ENCODE measurements at places on chromosomes 16 and 17. TPM values are rescaled to one million over a fixed set of nuclear protein-coding genes. Genes with fewer than 3 reads are reported as not detected.

DNA sequence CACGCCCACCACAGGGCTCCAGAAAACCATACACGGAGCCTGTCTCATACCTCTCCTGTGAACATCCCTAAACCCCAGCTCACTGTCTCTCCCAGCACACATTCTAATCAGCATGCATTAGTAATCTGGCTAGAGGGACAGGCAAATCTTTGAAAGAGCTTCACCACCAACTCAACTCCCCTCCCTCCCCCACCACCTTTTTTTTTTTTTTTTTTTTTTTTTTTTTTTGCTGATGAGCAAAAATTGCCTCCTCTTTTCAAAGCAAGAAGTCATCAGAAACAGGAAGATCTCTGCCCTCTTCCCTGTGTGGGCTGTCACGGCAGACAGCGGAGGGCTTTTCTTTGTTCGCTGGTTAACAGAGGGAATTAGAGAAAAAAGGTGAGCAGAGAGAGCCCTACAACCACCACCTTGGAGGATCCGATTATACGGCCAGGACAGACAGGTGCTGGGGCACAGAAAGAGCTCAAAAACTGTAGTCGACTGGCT is 19.9 kb downstream of the GAS7 start:
- DNase-seq = no peak

- DNase-seq = no peak
Measured at GRCh38 chr16:75443298-75443697, 10.0 kb upstream of the CFDP1 start.

GRCh38 chr16:47045023-47045422 is 71.5 kb upstream of the DNAJA2 start:
- no peak for DNase-seq

DNA sequence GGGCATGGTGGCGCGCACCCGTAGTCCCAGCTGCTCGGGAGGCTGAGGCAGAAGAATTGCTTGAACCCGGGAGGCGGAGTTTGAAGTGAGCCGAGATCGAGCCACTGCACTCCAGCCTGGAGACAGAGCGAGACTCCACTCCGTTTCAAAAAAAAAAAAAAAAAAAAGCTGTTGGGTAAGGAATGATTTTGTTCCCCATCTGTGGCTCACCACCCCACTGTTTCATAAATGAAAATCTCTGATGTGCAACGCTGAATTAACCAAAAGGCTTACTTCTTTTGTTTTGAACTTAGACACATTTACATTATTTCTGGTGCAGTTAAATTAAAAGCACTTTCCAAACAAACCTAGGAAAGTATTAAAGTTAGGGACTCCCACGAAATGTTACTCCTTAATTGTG is 1.2 kb upstream of the METTL9 start:
- DNase-seq = no peak

DNA sequence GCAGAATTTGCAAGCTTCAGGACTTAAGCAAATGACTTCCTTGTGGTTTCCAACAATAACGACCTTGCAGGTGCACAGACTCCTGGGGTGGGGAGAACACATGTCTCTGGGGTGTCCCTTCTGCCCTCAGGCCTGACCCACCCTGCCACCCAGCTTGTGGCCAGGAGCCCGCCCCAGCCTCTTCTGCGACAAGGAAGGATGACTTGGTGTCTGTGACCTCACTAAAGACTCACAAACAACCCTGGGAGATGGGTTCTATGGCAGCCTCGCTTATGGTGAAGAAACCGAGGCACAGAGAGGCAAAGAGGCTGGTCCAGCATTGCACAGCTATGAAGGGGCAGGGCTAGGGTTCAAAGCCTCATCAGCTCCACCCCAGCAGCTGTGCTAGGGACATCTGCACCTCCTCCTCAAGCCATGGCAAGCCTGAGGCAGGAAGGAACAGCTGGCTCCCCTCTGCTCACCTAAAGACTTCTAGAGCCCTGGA is 2.6 kb downstream of the ATP2A3 start:
- DNase-seq = no peak

DNA sequence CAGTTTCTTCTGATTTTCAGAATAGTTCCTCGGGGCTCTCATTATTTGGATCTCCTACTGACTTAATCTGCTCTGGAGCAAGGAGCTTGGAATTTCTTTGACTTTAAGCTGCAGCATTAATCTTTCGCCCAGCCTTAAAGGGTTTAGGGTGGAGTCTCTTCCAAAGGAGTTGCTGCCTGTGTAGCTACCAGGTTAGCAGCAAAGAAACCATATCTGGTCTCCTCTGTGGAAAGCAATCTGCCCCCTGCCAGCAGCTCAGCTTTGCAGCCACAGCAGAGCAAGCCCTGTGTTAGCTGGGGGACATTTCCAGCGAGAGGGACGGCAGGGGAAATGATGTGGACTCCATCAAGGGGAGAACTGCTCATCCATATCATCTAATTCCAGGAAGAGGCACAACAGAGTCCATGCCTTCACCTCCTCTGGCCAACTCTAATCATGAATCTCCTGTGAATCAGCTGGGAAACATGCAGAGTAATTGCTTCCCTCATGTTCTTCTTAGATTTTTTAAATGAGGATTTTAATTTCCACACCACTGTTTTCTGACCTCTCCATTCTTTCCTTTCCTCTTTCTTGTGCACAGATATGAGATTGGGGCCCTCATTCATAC is 827.6 kb upstream of the CA10 start:
- DNase-seq = no peak

DNA sequence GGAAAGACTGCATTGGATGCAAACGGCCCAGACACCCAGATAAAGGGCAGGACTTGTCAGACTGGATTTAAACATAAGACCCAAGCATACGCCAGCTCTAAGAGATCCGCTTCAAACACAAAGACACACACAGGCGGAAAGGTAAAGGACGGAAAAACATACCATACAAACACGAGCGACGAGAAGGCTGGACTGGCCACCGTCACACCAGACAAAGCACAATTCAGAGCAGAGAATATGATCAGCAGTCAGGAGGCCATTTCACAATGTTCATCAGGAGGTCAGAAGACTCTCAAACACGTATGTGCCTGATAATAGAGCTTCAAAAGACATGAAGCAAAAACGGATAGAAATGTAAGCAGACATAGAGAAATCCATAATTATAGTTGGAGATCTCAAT is 84.9 kb upstream of the GNG13 start:
- DNase-seq = no peak

- DNase-seq = no peak
Measured at GRCh38 chr17:76246080-76247066, 6.1 kb upstream of the RNF157 start.

GRCh38 chr16:80390046-80390445 is 150.7 kb upstream of the DYNLRB2 start:
- DNase-seq = no peak

- DNase-seq = no peak
Measured at GRCh38 chr17:82944990-82945389, 105.2 kb upstream of the ZNF750 start.

GRCh38 chr17:62724398-62725146 is 83.5 kb downstream of the MARCHF10 start:
- no peak for DNase-seq

- DNase-seq = no peak
Measured at GRCh38 chr16:80803339-80804055, 901 bp downstream of the CDYL2 start.

GRCh38 chr17:78995761-78996451 is 13.7 kb downstream of the CANT1 start:
- peak; percentile 36 for DNase-seq

- DNase-seq = no peak
Measured at GRCh38 chr17:29347831-29348629, 42.1 kb upstream of the TAOK1 start.

DNA sequence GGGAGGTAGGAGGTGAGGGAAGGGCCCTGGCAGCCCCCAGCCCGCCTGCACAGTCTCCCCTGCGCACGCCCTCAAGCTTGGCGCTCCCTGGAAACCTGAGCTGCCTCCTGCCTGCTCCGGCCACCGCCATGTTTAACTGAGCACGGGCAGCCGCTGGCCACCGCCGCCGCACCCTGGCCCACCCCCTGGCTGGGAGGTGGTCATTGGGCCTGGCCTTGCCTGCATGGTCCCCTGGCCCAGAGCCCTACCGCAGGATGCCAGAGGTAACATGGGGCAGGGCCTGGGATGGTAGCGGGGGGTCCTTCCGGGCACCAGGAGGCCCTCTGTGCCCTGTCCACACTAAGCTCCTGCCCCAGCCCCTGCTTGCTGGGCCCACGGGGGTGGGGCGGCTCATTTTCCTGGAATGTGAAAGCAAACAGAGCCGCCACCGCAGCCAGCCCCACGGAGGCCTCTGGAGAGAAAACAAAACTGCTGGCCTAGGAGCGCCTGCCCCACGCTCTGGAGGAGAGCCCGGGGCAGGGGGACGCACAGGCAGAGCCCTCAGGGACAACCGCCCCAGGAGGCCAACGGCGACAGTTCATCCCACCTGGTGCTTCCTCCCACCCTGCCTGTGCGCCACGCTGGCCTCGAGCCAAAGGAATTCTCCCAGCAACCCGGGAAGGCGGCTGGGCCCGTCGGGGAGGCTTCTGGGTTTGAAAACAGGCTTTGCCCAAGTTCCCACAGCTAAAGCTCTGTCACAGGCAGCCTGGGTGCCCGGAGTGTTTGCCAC is 8.9 kb downstream of the NHERF2 start:
- DNase-seq = peak; percentile 97

GRCh38 chr16:19822533-19822932 is 62.1 kb downstream of the GPRC5B start:
- no peak for DNase-seq

DNA sequence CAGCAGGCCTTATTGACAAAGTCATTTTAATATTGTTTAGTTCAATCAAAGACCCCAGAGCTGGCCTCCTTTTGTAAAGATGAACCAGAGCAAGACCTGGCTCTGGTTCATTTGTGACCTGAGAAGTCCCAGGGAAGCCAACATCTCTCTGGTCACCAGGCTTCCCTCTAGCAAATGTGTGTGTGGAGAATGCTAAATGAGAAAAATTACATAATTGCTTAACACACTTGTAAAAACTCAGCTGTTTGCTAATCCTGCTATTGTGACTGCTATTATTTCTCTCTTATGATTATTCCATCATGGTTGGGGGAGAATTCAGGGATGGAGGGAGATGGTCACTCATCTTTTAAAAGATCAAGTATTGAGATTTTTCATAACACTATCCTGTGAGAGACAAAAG is 94.3 kb upstream of the CLEC3A start:
- no peak for DNase-seq

DNA sequence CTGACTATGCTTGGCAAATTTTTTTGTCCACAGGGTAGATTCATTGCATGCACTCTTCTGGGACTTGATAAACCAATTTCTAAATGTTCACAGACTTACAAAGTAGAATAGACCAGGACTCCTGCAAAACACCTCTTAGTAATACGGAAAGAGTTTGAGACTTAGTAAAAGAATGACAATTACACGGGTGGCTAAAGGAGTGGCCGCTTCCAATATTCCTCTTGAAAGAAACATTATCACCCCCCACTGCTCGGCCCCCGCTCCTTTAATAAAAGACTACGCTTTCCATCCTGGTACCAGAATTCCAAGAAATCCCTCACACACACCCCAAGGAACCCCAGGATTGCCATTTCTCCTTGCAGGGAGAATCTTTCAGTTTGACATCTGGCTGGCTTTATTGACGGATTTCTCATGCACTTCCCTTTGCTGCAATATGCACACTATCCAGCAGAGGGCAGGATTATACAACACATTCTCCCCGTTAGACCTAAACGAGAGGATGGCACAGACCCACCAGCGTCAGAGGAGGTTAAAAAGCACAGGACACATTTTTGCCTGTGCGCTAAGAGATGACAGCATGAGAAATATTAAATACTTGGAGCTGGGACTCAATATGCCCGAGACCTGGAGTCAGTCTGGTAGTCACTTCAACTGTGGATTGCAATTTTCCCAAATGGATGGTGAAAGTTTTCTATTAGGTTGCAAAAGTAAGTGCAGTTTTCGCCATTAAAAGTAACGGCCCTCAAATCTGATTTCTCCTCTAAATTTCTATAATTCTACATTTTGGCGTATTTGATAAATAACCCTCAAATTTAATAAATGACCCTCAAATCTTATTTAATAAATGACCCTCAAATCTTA is 46.6 kb upstream of the NUDT7 start:
- DNase-seq = peak; percentile 58

GRCh38 chr17:83162035-83162745 is 82.8 kb downstream of the METRNL start:
- DNase-seq = peak; percentile 43

- no peak for DNase-seq
Measured at GRCh38 chr16:19997734-19998133, 76.0 kb downstream of the GPR139 start.

DNA sequence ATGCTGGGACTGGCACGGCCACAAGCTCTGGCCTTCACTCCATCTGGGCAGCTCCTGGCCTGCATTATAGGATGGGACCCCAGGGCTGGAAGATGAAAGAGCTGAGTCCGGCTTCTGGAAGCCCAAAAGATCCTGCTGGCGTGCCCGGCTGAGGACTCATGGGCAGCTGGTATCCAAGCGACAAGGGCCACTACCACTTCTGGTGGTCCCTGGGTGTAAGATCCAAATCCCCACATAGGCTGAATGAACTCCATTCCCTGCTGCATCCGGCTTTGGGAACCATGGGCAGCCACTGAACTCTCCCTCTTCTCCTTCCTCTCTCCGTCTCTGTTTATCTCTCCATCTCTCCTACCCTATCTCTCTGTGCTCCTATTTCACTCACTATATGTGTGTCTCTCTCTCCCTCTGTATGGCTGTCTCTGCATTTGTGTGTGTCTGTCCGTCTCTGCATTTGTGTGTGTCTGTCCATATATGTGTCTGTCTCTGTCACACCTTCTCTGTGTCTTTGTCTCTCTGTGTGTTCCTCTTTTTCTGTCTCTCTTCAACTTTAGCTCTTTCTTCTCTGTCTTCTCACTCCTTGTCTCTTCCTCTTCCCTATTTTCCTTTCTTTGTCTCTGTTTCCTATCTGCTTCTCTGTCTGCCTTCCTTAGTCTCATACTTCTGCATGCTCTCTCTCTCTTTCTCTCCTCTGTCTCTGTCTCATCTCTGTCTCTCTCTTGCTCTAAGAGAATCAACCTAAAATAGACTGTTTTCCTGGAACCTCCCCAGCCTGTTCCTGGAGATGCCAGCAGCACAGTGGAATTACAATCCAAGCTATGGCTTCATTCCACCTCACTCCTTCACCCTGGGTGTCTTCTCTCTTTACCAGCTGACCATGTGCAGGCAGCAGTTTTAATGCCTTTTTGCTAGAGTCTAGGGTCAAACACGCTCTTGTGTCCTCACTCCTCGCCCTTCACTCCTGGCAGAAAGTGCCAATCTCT is 60.4 kb upstream of the IRX6 start:
- DNase-seq = no peak

GRCh38 chr16:21190599-21190998 is 20.8 kb downstream of the ZP2 start:
- DNase-seq = no peak

GRCh38 chr17:340074-340473 is 12.5 kb downstream of the RPH3AL start:
- DNase-seq = no peak

The HSD3B7 gene
- 4.1 TPM for total RNA-seq

The PAGR1 gene
- total RNA-seq = 39.3 TPM

The SPAG5 gene
- 105 TPM for total RNA-seq

The CBX2 gene
- 16.7 TPM for total RNA-seq

The TRPV3 gene
- total RNA-seq = not detected
